ENCODE measurements at places on chromosomes 6 and 20.

GRCh38 chr20:20261159-20261558 is 106.7 kb upstream of the INSM1 start:
- no peak for DNase-seq

DNA sequence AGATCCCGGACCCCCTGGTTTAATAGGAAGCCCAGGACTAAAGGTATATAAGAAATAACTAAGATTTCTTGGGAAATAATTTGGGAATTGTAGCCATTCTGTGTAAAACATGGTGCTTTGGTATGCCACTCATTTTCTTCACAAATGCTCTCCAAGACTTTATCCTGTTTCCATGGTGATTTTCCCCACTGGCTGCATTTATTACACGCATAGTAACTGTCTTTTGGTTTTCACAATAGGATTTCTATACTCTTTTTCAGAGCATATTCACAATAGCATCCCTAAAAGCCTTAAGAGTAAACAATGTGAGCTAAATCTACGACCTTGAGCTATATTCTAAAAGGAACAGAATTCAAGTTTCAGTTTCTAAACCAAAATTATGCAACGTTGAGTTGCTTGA is 160.8 kb downstream of the COL9A1 start:
- no peak for DNase-seq

GRCh38 chr6:5652406-5653137 is 354.2 kb downstream of the NRN1 start:
- no peak for DNase-seq

DNA sequence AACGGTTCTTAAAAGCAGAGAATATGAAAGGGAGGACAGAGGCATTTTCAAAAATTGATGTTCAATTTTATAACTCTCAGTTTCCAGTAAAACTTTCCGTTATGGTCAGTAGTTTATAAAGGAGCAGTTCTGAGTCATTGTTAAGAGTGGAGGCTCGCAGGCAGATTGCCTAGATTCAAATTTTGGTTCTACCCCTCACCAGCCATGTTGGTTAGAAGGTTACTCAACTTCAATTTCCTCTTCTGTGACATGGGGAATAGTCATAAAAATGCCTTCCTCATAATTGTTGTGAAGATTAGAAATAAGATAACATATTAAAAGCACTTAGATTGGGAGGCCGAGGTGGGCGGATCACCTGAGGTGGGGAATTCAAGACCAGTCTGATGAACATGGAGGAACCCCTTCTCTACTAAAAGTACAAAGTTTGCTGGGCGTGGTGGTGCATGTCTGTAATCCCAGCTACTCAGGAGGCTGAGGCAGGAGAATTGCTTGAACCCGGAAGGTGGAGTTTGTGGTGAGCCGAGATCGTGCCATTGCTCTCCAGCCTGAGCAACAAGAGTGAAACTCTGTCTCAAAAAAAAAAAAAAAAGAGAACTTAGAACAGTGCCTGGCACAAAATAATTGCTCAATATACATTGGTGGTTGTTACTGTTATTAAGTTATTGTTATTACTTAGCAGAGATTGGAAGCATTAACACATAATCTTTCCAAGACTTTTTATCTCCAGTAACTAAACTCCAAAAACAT is 348.9 kb downstream of the NRN1 start:
- no peak for DNase-seq

DNA sequence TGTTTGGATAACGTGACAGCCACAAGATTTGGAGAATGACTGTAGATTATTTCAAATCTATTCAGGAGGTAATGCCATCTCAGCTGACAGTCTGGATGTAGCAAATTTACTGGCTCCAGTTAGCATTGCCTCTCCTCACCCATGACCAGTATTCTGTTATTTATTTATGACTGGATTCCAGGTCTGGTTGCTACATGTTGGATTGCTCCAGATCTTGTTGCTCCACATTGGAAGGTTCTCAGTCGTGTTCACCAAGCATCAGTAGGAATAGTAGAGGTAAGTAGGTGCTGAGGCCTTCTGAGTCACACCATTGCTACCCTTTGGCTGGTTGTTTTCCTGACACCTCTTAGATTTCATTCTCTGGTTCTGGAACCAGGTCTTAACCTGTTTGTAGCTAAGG is 69.5 kb upstream of the ELOVL5 start:
- DNase-seq = no peak

GRCh38 chr6:167393731-167394130 is 68.8 kb downstream of the TTLL2 start:
- no peak for DNase-seq

GRCh38 chr6:6631053-6631452 is 42.5 kb downstream of the LY86 start:
- DNase-seq = no peak

DNA sequence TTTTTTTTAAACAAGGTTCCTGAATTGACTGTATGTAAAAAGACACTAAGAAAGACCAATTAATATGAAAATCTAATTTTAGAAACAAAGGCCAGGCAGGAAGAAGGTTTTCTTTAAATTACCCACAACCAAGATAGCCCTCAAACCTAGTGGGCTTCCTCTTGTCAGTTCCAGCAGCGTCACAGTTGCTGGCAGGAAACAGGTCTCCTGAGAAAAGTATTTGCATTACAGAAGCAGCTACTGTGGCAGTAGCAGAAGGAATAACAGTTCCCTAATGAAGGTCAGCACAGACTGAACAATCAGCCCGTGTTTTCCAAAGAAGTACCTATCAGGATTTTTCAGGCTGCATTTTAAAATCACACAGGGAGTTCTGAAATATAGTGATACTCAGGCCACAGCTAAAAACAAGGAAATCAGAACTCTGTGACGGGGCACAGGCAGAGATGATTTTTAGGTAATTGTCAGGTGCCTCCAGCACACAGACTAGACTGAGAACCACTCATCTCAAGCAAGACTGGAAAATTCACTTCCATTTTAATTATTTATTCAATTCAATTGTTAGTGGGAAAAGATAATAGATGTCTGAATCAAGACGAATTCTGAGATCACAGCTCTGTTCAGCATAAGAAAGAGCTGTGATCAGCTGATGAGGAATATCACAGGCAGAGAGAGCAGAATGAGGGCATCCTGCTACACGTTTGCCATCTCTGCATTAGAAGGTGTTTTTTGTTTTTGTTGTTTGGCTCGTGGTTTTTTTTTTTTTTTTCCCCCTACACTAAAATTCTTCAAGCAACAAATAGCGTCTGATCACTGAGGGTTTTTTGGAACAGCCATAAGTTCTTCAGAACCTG is 230.5 kb upstream of the KHDRBS2 start:
- no peak for DNase-seq
